ENCODE measurements at places on chromosomes 3 and 15.

GRCh38 chr3:2477620-2478019 is 379.0 kb downstream of the CNTN4 start:
- no peak for DNase-seq

GRCh38 chr3:39408493-39409372 is 2.2 kb downstream of the RPSA start:
- DNase-seq, result no peak

DNA sequence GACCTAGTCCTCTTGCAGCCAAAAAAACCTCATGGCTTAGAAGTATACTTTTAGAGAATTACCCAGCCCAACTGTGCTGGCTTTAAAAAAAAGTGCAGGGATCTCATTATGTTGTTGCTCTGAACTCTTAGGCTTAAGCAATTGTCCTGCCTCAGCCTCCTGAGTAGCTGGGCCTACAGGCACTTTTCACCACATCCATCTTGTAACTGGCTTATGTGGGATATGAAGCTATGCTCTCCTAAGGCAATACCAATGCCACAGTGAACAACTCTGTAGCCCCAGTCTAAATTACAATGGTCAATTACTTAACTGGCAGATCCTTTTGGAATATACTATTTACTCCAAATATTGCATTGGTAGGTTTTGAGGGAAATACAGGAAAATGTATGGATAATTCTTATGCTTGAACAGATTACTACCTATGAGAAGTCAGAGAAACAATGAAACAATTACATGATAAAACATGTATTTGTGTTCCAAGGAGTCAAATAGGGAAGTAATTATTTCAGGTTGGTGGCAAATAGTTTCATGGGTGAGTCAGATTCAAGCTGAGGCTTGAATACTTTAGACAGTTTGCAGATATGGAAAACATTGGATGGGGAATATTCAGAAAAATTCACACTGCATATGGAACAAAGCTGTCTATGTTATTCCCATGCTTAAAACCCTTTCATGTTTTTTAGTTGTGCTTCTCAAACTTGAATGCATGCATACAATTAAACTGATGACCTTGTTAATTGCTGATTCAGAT is 34.6 kb upstream of the GPR149 start:
- no peak for DNase-seq

DNA sequence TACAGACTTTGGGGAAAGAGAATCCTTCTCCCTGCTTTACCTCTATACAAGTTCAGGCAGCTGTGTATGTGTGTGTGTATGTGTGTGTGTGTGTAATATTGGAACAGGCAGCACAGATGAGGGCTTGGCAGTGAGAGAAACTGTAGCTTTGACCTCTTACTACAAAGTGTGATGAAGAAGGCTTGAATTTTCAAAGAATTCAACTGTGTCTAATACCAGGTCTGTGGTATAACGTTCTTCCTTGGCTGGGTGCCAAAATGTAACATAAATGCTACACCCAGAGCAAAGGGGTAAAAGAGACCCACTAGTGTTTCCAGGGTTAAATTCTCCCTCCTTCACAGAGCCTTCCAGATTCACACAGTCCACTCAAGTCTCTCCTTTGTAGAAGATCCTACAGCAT is 51.1 kb downstream of the CHST2 start:
- no peak for DNase-seq

GRCh38 chr3:61200270-61200669 is 51.0 kb downstream of the FHIT start:
- DNase-seq, result no peak

DNA sequence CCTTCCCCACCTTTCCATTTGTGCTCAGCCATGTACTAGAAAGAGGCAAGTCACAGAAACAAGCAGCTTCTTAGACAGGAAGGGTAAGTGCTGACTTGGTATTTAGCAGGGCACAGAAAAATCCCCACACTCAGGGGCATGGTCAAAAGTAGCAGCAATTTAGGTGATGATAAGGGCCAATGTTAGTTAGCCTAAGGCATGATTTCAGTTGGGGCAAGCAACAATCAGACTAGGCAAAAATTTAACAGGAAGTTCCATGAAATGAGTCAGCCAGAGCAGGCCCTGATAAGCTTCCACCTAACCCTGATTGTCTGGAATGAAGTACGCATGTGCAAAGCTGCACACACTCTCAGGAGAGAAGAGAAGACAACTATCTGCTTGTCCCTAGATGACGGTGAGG is 423.4 kb upstream of the UBE2E2 start:
- no peak for DNase-seq

GRCh38 chr3:46864061-46864881 is 1.0 kb upstream of the MYL3 start:
- DNase-seq, result no peak
